ENCODE measurements at places on chromosomes 2 and 18.

DNA sequence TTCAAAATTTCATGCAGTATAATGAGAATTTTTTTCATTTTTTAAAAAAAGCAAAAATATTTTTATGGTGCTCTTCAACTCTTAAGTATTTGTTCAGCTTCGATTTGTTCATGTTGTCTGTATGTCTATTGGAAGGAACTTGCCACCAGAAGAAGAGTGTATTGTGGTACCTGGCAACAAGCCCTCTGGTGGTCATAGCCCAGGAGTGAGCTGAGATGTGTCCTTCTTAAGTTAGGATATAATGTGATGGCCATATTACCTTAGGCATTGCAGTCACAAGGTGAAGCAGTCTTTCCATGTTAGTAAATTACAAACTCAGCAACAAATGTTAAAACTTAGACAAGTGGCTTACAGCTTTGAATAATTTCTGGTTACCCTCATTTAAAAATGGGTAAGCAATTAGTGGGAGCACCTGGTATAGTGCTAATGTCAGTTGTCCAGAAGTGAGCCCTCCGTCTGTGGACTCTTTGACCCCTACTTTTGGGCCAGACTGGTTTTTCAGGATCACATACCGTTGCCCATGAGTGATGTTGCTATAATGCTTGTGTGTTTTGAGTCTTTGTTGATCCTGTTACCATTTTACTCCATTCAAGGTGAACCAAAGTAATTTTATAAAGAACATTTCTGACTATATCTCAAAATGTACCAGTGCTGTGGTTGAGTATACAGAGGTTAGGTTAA lies 57.4 kb downstream of the MYO1B start:
- peak; percentile 3 for DNase-seq

GRCh38 chr18:61607867-61608266 lies 274.6 kb downstream of the CDH20 start:
- DNase-seq, result peak; percentile 11

GRCh38 chr2:86744152-86744551 lies 24.1 kb downstream of the RMND5A start:
- no peak for DNase-seq

DNA sequence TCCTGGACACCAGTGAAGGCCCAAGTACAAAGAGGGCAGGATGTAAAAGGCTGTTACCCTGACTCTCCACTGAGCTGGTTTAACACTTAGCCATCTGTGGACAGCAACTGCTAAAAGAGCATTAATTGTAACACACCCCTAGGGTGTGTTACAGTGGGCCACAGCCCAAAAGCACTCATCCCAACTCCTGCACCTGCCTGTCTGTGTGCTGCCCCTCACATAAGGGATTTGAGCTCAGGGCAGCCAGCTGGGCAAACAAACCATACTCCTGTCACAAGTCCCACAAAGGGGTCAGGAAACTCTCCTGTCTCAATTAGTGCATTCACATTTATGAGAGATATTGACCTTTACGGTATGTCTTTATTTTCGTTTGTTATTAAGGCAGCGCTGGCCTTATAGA lies 833.1 kb upstream of the NXPH2 start:
- no peak for DNase-seq

DNA sequence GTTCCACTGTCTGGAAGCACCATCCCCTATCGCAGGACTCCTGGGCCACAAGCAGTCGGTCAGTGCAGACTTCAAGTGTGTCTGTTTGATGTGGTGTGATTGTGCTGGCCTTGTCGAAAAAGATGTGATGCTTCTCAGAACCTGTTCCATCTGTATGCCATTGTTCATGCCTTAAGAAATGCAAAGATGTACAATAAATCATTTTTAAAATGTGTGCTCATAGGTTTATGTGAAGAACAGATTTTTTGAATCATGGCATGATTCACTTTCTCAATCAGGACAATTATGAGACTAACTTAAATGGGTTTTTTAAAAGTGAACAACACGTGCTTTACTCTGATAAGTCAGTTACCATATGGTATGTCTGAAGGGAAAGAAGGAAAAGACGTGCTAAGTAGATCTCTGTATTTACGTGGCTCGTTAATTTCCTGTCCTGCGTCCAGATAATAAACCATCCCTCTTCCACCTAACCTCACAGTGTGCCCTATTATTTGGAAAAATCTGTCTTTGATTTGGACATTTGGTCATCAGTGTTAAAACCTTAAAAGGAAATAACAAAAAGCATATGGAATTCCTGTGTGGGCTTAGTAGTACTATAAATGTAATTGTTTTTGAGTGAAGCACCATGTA lies 54.9 kb downstream of the PRKRA start:
- DNase-seq, result no peak

- DNase-seq, result no peak
These were observed 890.0 kb upstream of the LRRTM1 start for GRCh38 chr2:81194581-81194980.

GRCh38 chr18:36408606-36409005 lies 111.1 kb downstream of the FHOD3 start:
- no peak for DNase-seq

Data from cerebellar cortex (tissue), 1 donor.